Stimulated activated CD8-positive, alpha-beta memory T cell treated with anti-CD3 and anti-CD28 coated beads, Interleukin-4, amount 100 ng/mL, for 1 hour (primary cell): ENCODE measurements at places on chromosomes 1 and 21.

DNA sequence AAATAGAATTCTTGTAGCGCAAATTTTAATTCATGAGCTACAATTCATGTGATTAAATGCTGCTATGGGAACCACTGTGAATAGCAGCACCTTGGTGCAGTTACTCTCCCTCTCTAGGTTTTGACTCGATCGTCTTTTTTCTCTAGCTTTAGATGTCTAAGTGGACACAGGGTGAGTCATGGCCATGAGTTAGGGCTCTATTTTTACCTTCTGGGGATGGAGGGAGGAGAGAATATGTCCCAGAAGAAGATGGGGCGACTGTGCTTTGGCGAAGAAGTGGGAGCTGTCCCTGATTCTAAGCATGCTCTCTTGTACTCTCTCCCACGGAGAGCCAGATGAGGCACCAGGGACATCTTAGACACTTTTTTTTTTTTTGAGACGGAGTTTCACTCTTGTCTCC lies 1.6 kb upstream of the OR2B11 start:
- DNase-seq, result no peak

DNA sequence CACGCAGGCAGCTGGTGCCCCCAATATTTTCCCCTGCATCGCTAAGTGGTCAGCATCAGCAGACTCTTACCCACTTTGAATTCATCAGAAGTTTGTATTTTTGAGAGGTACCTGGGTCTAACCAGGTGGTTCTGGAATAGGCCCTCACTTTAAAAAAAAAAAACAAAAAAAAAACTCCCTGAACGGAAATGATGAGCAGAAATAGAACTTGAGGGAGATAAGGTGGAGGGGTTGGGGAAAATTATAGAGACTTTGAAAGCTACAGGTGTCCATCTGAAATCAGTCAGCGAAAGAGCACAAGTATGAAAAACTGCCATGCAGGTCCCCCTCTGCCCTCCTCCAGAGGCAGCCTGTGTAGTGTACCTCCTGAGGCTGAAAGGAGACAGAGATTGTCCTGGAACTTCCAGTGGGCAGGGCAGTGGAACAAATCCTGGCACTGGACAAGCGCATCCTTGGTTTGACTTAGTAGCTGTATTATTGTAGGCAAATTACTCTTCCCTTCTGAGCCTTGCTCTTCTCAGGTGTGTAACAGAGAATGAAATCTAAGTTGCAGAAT lies 1.2 kb downstream of the SLAMF7 start:
- no peak for DNase-seq

DNA sequence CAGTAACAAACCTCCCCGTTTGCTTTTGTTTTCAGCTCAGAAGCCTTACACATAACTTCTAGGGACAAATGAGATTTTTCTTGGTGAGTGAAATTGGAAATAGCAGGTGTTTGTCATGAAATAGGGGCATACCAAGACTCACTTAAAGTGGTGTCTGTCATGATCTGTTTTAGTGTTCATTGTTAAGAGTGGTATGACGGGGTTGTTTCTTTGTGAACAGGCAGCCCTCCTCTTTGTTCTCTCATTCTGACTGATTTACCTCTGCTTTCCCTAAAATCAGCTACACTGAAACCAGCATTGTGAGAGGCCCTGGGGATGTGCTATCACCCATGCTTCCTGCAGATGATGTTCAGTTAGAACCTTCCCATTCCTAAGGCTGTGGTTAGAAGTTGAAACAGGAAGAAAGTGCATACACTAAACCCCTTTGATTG lies 2.5 kb upstream of the ERO1B start:
- no peak for DNase-seq

DNA sequence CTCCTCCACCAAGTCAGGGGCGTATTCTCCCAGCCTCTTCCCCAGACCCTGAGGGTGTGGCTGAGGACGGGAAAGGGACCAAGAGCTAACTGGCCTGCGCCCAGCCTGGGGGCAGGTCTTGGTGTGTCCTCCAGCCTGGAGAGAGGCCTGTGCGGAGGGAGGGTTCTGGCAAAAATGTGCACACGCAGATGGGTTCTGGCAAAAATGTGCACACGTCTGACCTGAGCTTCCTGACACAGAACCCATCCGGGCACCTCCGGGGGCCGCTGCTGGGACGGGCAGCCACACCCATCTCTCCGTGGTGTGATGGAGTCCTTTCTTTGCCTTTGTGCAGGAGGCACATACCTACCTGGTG lies 23.1 kb upstream of the PKP1 start:
- no peak for DNase-seq

DNA sequence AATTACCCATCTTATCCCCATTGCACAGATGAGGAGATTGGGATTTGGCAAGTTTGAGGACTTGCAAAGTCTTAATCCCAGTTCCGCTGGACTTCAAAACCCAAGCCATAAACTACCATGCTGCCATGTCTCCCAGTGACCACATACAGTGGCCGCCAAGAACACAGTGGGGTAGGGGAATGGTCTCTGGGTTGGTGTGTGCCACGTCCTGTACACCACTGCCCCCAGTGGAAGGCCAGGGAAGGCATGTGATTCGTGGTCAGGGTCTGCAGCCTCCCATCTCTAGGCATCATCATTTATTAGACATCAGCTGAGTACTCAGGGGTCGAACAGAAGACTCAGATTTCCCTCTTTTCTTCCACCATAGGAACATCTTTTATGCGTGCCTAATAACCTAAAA lies 76.0 kb downstream of the MAN1C1 start:
- no peak for DNase-seq

- no peak for DNase-seq
Measured at GRCh38 chr1:917466-918091, 6.1 kb upstream of the SAMD11 start.

- no peak for DNase-seq
Measured at GRCh38 chr1:94044290-94044790, 76.6 kb downstream of the ABCA4 start.

GRCh38 chr1:9028921-9029705 lies 2.9 kb upstream of the SLC2A7 start:
- no peak for DNase-seq

DNA sequence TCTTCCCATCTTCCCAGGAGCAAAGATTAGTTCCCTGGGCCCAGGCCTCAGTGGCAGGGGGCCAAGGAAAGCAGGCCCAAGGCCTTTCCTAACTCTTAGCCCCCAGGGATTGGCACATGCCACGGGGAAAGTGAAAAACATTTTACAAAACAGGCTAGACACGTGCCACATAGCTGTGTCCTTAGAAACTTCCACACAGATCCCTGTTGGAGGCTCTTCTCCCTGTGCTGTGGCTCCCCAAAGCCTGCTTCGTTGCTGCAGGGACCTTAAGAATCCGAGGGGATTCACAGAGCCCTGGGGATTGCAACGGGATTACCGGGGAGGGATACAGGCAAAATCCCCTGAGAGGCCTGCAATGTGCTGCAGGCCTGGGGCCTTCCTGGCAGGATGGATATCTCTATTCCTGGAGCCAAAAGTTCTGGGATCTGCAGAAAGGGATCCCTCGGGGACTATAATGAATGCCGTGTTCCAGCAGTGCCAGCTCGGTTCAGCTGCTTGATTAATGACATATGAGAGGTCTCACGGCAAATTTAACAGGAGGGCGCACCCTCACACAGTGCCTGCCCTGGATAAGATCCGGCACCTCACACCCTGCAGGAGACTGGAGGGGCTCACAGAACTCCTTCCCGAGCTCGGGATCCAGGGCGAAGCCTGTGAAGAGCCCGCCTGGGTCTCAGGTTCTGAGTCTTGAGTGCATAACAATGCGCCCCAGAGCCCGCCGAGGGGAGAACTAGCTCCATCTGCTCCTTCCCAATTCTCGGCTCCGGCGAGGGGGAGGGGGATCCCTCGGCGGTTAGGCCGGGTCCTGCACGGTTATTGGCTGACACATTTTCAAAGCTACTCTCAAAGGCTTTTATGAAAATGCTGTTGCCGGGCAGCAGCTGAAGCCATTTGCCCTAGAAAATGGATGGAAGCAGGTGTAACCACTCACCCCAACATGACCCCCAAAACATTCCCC lies 15.3 kb upstream of the RGS8 start:
- DNase-seq, result no peak

DNA sequence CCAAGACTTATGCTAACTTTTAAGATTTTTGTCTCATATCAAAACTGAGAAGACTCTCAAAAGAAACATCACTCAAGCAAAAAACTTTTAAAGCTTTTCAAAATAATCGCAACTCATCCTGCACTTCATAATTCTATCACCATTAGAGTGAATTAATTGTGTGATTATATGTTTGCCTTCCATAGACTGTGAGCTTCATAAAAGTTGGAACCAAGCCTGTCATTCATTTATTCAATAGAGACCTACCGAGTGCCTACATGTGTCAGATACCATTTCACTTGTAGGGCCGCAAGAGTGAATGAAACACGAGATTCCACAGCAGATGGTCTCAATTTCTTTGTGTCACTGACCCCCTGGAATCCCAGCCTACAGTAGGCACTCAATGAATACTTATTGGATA lies 106.4 kb downstream of the RHOU start:
- no peak for DNase-seq

- DNase-seq, result no peak
Measured at GRCh38 chr1:71593523-71593922, 512.7 kb upstream of the ZRANB2 start.

GRCh38 chr1:70910013-70910412 lies 137.6 kb downstream of the PTGER3 start:
- DNase-seq, result no peak

GRCh38 chr1:66370462-66370971 lies 163.4 kb upstream of the SGIP1 start:
- no peak for DNase-seq

GRCh38 chr21:39188521-39189139 lies 5.4 kb upstream of the PSMG1 start:
- no peak for DNase-seq

- no peak for DNase-seq
Measured at GRCh38 chr1:196372896-196373536, 235.2 kb downstream of the KCNT2 start.
